Head of caudate nucleus (tissue), 42 donors: ENCODE measurements at places on chromosomes 7 and 10.
A peak's percentile ranks its signal among the peaks of the same experiment; 100 is the strongest.

DNA sequence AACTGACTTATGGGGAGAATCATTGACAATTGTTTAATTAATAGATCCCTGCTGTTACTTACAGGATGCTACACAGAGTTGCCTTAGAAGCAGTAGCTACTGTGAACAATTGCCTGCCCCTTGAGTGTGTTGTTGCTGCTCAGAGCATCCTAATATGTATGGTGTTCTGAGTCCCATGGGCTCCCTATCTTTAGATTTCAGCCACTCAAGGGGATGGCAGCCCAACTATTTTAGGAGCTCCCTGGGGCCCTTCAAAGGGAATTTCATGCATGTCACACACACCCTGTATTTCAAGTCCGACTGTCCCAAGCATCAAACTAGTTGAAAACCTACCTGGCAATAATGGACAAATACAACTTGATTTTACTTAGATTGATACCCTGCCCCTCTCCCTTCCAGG is 111.2 kb downstream of the NOC3L start:
- DNase-seq, result no peak

DNA sequence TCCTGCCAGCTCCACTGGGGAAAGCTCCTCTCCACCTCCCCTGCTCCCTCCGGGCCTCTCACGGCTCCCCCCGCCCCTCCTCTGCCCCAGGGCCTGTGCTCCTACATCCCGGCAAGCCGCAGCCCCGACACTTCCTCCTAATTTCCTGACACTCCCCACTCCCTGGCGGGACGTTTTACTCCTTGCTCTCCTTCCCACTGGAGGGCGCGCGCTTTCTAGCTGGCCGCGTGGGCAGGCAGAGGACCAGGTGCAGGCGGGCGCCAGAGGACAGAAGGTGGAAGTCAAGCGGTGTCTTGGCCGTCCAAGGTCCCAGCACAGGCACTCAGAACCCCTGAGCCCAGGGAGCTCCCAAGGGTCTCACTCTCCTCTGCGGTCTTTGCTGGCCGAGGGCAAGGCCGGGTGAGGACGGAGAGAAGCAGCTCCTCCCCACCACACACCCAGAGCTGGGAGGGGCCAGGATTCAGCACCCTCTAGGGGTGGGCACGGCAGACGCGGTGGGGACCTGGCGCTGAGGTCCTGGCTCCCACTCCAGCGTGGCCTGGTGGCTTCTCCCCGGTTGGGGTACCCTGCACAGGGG is 19.1 kb downstream of the ADAM8 start:
- DNase-seq, result peak; percentile 44

DNA sequence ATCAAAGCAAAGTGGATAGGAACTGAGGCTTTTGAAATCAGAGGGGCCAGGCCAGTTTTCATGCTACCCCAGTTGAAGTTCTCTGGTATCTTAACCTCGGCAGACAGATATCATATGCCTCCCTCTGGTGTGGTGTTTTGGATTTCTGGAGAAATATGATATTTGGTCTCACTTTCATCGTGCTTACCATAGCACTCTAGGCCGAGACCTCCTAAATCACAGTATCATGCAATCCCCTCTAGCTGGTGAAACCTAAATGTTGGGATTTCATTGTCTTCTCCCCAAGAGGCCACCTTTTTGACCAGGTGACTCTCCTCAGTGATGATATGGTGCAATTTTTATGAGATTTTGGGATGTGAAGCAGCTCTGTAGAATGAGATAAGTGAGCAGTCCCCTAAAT is 183.5 kb downstream of the CREB5 start:
- DNase-seq, result no peak

DNA sequence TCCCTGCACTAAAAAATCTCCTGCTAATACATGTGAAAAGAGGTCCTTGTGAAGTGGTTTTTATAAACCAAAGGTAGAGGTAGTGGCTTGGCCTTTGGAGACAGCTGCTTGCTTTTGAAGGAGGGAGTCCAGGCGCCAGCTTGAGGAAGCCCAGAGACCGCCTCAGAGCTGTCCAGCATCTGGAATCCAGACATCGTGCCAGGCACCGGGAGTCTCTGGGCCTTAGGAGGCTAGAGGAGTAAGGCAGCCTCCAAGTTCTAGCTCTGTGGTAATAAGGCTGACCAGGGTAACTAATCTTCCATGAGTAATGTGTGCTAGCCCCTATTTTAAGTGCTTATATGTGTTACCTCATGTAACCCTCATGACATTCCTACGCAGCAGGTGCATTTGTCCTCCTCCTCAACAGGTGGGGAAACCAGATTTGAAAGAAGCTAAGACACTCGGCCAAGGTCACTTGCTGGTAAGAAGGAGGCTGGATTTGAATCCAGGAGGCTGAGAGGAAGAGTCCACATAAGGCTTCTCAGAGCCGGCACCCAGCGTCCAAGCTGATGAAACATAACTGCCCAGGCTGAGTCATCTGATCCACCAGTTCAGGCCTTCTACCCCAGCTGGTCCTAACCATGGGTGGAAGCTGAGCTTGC is 26.1 kb downstream of the PRLHR start:
- DNase-seq, result no peak

- DNase-seq, result no peak
Observed at GRCh38 chr10:49700997-49701396, 21.5 kb downstream of the C10orf53 start.

DNA sequence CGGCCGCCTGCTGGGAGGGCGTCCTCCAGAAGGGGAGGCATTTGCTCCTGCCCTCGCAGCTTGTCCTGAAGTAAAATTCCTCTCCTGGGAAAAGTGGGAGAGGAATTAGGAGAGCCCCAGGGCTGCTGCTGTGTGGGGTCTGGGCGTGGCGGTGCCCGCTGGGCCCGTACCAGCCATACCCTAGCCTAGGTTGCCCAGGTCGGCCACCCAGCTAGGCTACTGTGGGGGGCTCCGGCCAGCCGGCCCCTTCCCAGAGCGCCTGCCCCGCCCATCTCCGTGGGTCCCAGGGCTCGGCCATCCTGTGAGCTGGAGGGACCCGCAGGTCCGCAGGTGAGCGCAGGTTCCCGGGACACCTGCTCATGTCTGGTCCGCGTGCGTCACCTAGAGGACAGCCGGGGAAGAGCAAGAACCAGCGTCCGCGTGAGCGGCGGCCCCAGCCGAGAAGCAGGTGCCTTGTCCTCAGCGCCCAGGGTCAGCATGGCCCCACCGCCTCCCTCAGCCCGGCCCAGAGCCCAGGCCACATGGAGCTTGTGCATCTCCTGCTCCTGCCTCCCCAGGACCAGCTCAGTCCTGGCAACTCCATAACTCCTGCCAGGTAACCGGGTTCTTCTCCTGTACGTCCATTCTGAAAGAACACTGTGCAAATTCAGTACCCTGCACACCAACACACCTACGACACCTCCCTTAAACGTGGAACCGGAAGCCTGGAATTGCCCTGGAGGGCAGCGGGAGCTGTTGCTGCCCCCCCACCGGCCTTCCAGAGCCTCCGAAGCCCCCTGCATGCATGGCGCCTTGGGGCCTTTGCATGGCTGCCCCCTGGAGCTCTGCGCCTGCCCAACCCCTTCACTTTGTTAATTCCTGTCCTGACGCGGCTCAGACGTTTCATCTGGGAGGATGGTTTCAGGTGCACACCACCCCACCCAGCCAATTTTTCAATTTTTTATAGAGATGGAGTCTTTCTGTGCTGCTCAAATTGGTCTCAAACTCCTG is 22.8 kb upstream of the FOXL3 start:
- DNase-seq, result no peak

DNA sequence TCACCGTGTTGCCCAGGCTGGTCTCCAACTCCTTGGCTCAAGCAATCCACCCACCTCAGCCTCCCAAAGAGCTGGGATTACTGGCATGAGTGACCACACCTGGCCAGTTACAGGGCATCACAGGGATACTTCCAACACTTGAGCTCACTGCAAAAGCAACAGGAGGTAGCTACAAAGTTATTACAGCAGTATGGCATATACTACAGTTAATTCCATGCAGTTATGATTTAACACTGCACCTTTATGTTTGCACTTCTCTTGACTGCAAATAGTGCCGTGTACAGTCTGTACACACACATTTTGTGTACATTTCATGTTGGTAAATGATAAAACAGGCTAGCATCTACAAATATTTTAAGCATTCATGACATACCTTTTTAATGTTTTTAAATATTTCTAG is 21.3 kb downstream of the SRPK2 start:
- no peak for DNase-seq

DNA sequence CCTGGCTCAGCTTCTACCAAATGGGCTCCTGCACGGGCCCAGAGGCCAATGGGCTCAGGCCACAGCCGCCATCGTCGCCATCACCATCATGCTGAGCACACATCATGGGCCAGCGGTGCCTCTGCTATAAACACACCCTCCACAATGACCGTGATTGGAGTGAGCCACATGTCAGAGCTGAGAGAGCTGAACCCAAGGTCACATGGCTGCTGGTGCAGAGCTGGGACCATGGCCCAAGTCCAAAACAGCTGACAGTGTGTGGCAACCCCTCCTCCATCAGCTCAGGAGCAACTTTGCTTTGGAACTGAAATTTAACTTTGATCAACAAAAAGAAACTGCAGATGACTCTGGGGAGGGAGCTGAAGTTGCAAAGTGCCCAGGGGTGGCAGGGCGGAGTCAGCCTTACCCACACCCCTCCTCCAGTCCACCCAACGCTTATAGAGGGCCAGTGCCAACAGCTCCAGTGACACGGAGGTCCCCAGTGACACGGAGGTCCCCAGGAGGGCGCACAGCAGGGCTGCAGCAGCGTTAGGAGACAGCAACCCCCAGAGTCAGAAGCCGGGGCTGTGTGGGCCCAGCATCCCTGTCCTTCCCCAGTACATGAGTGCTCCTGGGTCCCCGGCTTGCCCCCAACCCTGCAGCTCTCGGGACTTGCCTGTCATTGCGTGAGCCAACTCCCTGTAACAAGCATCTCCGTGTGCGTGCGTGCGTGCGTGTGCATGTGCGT is 249.6 kb downstream of the ELFN1 start:
- DNase-seq, result peak; percentile 30

- no peak for DNase-seq
Observed at GRCh38 chr7:36021367-36021766, 131.7 kb upstream of the EEPD1 start.

DNA sequence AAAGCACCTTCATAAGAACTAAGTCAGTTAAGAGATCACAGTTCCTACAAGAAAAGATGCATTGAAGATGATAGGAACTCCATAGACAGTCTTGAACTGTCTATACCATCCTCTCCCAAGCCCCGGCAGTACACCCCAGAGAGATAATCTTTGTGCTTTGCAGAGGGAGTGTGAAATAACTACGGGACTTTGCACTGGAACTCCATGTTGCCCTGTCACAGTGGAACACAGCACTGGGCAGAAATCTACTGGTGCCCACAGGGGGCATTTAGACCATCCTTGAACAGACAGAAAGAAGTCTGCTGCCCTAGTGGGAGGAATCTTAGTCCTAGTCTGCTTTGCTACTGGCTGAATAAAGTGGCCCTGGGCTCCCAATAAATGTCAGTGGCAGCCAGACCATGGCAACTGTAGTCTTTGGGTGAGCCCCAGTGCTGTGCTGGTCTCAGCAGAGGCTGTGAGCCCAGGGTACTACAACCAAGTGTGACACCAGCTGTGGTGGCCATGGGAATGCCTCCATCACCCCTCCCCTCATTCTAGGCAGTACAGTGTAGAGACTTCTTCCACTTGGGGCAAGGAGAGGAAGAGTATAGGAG is 107.7 kb upstream of the TMEM168 start:
- DNase-seq, result no peak

GRCh38 chr7:64876792-64877713 is 26.0 kb upstream of the ZNF273 start:
- peak; percentile 82 for DNase-seq

DNA sequence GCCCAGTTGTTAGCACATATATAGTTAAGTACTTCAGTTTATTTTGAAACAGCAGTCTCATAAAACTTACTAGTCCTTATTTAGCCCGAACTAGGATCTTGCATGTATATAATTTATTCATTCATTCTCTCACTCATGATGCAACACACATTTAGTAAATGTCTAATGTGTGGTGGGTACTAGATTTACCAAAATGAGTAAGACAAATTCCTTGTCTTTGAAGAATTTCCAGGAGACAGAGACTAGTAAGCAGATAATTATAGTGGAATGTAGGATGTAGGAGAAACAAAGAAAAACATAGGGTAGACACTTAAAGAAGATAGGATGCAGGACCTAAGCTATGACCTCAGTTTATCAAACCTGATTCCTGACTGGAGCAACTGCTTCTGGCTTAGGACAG is 120.2 kb upstream of the AMPH start:
- no peak for DNase-seq

DNA sequence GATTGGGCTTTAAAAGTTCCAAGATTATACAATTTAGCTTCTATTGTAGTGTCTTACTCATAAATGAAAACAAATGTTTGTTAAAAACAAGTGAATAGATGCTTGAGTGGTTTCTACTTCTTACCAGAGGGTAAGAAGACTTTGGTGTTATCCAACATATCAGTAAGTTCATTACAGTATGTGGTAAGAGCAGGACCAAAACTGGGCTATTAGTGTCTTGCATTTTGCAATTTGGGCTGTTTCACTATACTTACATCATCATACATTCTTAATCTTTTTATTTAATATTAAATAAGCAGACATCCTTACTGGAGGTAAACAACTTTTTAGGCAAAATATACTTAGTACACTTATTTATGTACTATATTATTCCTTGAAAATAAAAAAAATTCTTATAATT is 248.4 kb upstream of the HGF start:
- DNase-seq, result no peak

DNA sequence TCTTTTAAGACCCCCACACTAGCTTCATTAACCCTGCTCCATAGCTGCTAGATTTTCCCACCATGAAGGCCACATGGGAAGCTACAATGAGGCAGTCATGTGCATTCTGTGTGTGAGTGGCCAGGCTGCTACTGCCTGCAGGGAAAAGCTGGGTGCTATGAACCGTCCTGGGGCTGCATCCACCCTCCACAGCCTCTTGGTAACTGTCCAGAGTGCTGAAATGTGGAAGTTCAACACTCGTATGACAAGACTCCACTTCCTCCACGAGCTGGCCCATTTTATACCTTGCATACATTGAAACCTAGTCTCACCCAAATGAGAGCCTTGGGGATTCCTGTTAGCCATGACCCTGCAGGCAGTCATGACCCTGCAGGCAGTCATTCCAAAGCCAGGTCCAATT is 59.4 kb downstream of the CUZD1 start:
- no peak for DNase-seq

DNA sequence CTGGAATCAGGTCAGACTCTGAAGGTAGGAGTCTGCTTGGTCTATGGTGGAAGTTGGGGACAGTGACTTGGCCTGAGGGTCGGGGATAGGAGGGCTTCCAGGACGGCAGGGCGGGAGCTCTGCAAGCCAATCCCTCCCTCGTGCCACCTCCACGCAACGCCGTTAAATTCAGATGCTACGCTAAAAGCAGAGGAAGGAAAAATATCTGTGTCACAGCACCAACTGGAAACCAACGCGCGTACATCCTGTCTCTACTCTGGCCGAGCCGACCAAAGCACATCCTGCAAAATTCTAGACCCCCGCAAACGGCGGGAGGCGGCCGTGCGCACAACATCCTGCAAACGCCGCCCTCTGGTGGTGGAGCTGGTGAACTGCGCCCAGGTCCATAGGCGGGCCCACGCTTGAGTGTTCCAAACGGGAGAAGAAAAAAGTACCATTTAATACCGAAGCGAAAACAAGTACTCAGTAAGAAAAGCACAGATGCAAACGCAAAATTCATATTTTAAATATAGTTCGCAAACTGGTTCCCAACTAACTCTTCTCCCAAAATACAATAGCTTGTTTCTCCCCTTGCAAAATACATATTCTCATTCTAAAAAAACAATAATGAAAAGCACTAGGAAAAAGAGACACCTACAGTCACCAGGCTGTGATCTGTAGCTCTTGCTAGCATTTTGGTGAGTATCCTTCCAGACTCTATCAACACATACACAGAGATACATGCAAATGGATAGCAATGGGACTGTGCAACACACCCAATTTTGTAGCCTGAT is 45.7 kb upstream of the HSPA12A start:
- DNase-seq, result peak; percentile 85
